DND-41 (cell line): ENCODE measurements at places on chromosomes 3 and 15.

GRCh38 chr3:187064210-187065115, 74.8 kb downstream of the RPL39L start:
- DNase-seq, result no peak

GRCh38 chr3:52860424-52860768, 25.6 kb upstream of the MUSTN1 start:
- no peak for DNase-seq

GRCh38 chr3:64053581-64053980, 30.3 kb upstream of the PSMD6 start:
- no peak for DNase-seq

- no peak for DNase-seq
Observed at GRCh38 chr15:41727143-41727542, 47.1 kb upstream of the MAPKBP1 start.

GRCh38 chr3:150887031-150887430, 18.2 kb downstream of the MINDY4B start:
- DNase-seq, result no peak

DNA sequence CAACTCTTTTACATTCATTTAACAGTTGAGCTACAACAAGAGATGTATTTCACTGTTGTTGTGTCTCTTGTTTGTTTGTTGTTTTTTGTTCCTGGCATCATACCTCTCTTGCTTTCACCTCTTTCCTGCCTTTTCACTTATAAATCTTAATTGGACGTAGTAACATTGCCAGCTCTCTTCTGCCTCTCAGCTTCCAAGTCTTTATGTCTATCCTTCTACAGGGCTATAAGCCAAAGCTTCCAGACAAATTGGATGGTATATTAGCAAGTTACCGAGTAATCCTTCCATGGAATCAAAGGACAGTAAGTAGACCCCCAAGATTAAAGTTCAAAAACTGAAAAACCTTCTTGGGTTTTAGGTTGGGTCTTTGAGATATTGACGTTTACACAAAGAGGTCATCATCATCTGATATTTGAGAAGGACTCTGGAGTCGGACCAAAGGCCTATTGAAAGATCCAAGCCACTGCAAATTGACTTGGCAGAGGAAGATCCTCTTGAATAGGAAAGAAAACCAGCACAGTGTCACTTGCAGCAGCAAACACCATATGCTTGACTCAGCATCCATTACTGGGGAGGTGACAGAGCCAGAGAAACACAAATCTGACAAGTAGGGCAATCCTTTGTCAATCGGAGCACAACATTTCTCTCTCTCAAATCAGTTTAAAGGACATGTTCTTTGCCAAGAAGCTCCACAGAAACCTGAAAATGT, 648.5 kb upstream of the NR2F2 start:
- DNase-seq, result no peak

GRCh38 chr15:35724626-35725025, 178.7 kb upstream of the DPH6 start:
- DNase-seq, result no peak
